ENCODE measurements at places on chromosomes 5 and 9. TPM values are rescaled to one million over a fixed set of nuclear protein-coding genes. Genes with fewer than 3 reads are reported as not detected.

DNA sequence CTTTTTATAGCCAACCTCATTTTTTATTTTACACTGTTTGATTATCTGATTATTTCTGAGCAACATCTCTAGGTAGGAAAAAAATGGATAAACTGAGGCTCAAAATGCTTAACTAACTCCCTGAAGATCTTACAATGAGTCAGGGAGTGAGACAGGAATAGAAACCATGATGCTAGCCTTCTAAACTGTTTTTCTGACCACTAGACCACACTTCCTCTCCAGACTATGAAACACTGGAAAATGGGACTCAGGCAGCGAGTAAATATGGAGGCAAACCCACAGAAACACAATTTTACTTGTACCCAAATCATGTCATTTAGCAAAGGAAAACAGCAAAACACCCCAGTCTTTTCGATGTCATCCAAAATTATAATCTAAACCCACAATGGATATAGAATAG, 129.9 kb upstream of the ANKH start:
- no peak for DNase-seq

- no peak for DNase-seq
Measured at GRCh38 chr5:133933169-133933509, 35.3 kb downstream of the C5orf15 start.

GRCh38 chr5:174335682-174336364, 290.3 kb downstream of the NSG2 start:
- no peak for DNase-seq

DNA sequence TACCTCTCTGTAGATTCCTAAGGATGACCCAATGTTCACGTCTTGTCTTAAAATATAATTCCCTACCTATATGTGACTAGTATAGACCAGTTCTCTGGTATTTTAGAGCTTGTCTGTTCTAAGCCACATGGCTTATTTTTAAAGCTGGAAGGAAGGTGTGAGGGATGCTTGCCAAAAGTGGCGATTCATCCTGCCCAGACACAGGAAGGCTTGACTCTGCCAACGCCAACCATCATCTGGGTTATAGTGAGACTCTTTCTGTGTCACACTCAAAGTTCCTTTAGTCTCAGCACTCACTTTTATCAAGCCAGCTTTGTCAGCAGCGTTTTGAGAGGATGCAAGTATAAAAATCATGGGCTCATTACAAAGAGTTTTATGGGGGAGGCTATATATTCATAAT, 500.0 kb downstream of the PTPRD start:
- no peak for DNase-seq

GRCh38 chr5:8034852-8035251, 165.9 kb downstream of the MTRR start:
- DNase-seq: no peak

Gene CBY3
- total RNA-seq: not detected

Gene NELFB
- 58.7 TPM for total RNA-seq
